ENCODE measurements at places on chromosomes 3 and 15.

DNA sequence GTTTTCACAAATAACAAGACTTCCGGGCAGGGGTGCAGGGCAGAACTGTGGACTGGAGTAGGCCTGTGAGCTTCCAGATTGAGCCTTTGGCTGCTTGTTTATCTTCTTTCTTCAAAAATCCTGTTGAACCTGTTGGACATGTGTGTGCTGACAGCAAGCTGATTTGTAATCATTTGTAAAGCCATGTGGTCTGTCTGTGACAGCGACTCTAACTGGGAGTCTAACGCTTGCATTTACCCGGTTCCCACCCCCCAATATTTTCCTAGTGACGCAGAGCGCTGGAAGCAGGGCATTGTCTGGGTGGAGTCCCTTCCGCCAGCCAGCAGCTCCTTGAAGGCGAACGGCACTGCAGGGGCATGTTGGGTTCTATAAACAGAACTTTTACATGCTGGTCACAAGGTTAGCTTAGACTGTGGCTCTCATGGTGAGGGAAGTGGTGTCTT is 85.7 kb upstream of the MYZAP start:
- DNase-seq: no peak

GRCh38 chr3:183967693-183968092 is 50.0 kb downstream of the ABCC5 start:
- no peak for DNase-seq

DNA sequence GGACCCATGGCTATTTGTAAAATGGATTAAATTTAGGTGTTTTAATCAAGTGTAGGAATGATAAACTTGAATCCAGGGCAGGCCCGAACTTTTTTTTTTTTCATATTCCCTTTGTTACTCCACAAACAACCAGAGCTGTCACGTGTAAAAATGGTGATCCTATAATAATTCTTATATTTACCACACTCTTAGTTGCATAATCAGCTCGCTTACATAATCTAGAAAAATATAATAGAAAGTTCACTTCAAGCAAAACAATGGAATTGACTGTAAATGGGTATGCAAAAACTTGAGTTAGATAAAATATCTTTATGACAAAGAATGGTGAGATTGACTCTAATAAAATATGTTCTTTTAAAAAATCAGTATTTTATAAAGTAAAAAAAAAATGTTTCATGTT is 2.1 kb upstream of the PAQR9 start:
- no peak for DNase-seq

DNA sequence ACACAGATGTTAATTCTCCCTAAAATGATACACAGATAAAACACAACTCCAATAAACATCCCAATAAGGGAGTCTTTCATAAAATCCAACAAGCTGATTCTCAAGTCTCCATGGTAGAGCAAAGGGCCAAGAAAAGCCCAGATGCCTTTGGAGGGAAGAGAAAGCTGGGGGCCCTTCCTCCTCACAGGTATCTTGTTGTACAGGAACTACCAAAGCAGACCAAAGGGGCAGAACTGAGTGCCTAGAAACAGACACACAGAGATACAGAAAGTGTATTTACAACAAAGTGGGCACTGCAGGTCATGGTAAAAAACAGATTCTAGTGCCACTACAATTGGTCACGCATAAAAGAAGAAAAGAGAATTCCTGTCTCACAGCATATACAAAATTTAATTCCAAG is 87.2 kb upstream of the NSMCE3 start:
- DNase-seq: no peak

DNA sequence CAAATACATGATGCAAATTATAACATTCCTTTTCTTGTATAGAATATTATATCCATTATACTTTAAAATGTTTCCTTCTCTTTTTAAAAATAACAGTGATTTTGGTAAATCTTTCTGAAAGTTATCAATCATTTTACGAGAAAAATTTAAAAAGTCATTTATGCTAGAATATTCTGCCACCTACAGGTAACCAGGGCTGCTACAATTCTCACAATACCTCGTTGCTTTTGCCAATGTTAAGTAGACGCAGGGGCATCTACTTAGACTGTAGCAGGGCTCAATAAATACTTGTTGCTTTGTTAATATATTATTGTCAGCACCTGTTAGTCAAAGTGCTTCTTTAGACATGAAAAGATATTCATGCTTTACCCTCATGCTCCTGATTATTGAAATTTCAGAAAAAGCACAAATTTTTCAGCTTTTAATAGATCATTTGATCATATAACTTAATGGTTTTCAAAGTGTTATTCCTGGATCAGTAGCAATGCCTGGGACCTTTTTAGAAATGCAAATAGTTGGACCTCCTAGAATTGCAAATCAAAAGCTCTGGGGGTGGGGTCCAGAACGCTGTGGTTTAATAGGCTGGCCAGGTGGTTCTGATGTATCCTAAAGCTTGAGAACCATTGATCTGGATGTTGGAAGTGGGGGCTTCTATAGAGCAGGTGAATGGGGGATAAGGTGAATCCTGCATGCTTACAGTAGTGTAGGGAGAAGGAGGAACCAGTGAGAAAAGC is 223.6 kb upstream of the PDZRN3 start:
- no peak for DNase-seq

DNA sequence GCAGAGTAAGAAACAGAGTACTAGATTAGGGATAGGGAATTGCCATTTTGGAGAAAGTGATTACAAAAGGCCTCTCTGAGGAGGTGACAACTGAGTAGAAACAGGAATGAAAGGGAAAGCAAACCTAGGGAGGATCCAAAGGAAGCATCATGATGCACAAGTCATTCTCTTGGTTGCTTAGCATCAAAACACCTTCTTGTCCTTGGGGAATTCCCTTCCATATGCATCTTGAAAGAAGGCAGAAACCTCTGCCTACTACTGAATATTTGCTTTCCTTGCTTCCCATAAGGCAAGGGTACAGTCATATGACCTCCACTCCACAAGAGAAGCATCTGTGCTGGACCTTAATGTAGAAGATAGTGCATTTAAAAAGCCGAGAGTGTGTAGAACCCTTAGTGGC is 24.1 kb downstream of the GABPB1 start:
- no peak for DNase-seq

DNA sequence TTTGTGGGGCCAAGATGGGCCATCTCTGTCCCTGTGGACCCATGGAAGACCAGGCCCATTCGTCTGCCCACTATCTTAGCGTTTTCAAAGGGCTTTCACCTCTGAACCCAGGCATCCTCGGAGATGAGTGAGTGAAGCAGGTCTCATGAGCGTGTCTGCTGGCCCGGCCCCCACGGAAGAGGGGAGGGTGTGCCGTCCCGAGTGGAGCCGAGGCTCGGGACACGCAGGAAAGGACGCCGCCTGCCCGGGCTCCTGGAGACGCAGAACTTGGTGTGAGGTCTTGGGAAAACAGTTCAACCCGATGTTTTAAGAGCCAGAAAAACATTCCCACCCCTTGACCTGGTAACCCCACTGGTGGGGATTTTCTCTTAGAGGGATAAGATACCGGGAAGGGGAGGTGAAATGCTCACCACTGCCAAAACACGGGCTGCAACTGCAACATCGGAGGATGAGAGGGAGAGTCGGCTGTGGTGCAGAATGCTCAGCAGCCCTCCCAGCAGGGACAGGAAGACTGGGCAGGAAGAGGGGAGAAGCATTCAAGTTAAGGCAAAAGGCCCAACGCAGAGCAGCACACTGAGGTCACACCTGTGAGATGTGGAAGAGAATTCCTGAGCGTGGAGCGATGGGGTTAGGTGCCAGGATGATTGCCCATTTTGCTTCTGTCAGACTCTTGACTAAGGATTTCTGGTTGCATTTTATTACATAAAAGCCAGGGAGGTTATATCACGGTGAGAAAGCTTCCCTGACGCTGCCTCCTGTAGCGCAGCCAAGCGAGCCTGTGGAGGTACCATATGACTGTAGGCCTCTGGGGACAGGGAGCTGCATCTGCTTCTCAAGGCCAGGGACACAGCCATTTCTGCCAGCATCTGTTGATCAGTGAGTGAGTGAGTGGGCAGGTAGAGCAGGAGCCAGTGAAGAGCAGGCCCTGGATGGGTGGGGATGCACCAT is 14.1 kb upstream of the STAB1 start:
- DNase-seq: no peak

DNA sequence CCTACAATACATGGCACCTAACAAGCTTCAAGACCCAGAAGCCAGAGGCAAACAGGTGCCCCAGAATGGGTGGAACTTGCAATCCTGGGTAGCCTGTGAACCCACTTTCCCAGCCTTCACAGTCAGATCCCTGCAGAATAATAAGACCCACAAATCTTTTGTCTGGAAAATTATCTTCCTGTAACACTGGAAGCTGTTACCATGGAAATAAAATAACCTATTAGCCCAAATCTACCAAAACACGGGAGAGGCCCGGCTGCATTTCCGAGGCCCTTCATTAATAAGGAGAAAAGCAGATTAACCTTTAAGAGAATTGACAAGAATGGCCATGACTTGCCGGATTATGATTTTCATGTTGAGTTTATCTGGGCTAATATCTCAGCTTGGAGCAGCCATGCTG is 256.1 kb upstream of the PROK2 start:
- no peak for DNase-seq

DNA sequence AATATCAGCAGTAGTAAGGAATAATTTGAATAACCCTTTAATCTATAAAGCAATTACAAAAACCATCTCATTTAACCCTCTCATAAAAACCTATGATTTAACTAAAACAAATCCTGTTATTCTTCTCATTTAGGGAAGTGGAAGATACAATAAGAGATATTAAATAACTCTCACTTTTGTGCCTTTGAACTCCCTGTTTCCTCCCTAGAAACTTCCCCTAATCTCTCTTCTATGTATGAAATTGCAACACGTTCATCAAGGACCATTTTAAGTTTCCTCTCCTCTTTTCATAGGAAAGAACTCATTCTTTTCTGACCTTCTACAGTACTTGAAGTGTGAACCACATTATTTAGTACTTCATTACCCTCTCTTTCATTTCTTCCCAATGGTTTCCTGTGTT is 18.8 kb upstream of the FAM81A start:
- DNase-seq: no peak

DNA sequence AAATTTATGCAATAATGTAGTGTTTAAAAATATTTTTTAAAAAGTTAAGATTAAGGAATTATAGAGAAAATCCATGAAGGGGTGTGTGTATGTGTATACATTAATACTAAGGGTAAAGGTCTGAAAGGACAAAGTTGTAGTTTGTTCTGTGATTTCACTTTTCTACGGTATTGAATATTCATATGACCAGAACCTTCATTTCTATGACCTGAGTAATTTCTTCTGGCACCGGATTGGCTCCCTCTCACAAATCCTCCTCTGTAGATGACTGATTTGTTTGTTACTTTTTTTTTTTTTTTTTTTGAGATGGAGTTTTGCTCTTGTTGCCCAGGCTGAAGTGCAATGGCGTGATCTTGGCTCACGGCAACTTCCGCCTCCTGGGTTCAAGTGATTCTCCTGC is 20.9 kb downstream of the GMPS start:
- no peak for DNase-seq

- no peak for DNase-seq
These were observed 7.3 kb upstream of the CYP11A1 start for GRCh38 chr15:74374648-74375302.

- no peak for DNase-seq
These were observed 17.4 kb upstream of the ZXDC start for GRCh38 chr3:126493051-126493450.

GRCh38 chr15:32651229-32651837 is 9.8 kb downstream of the SCG5 start:
- peak; percentile 64 for DNase-seq

DNA sequence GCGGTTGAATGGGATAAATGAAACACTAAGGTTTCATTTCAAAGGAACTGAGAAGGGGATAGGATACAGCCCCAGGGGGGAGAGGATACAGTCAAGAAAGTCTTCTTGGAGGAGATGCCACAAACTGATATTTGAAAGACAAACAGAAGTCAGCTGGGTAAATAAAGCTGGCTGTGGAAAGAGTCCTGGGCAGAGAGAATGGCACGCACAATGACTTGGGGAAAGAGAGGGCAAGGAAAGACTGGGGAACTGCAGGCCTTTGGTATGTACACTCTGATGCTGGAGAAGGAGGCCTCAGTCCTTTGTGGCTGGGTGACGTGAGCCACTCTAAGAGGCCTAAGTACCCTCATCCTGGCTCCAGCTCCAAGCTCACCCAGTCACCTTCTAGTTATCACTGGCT is 45.2 kb upstream of the LMCD1 start:
- DNase-seq: no peak

- no peak for DNase-seq
These were observed 156.5 kb downstream of the CADPS start for GRCh38 chr3:62718515-62719320.

- DNase-seq: no peak
These were observed 276.6 kb upstream of the LRTM1 start for GRCh38 chr3:55204417-55204816.

DNA sequence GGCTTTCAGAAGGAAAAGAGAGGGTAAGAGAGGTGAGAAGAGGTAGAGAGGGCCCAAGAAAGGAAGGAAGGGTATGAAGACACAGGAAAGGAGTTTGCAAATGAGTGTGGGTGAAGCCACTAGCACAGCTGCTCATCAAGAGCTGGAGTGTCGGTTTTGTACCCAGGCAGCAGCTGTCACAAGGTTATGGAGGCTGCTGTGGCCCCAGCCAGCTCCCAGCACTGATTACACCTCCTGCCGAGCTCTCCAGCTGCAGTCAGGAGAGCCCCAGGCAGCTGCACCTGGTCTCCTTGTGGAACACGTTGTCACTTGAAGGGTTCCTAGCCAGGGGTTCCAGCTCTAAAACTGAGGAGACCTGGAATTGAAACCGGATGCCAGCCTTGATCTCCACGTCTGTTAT is 60.4 kb upstream of the CHD2 start:
- DNase-seq: no peak

GRCh38 chr3:45776611-45777010 is 19.7 kb downstream of the SLC6A20 start:
- DNase-seq: peak; percentile 52

- no peak for DNase-seq
These were observed 2.3 kb upstream of the MBNL1 start for GRCh38 chr3:152266221-152266995.

GRCh38 chr15:46815240-46815639 is 902.1 kb upstream of the SEMA6D start:
- no peak for DNase-seq

DNA sequence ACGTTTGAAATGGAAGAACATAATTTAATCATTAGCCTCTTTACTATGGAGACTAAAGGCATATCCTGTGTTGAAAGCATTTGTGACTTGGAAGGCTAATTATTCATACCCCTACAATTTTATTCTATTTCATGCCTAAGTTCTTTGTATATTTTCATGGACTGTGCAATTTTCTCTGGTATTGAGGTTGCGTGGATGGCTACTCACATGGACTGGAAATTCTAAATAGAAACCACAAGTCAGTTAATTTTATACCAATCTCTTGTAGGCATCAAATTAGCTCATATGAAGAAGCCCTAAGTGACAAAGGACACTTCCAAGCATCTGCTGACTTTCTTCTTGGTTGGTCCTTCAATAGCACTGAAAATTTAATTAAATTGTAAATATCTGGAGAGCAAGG is 1353.5 kb downstream of the ROBO1 start:
- no peak for DNase-seq

DNA sequence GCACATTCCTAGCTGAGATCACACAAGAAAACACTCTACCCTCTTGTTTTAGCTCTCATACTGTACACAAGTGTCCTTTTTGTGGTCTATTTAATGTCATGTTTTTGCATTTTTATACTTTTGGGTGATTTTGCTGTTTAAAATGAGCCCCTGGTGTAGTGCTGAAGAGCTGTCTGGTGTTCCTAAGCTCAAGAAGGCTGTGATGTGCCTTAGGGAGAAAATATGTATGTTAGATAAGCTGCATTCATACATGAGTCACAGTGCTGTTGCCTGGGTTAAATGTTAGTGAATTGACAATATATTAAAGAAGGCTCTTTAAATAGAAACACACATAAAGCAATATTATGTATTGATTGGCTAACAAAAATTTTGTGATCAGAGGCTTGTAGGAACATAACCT is 387.4 kb upstream of the C2CD4B start:
- no peak for DNase-seq

Data from activated CD8-positive, alpha-beta memory T cell treated with anti-CD3 and anti-CD28 coated beads for 24 hours (primary cell).